ENCODE measurements at places on chromosomes 11 and 22.

- H3K27ac ChIP-seq, result peak overlapping the region; percentile 42
- no peaks in the 10 kb centered on the region for H3K27me3 ChIP-seq
- no peaks in the 10 kb centered on the region for H3K4me1 ChIP-seq
- no peaks in the 10 kb centered on the region for H3K36me3 ChIP-seq
- no peak overlapping the region for H3K4me3 ChIP-seq
- peak; percentile 37 for DNase-seq
Measured at GRCh38 chr11:26621132-26621531, 49.1 kb upstream of the MUC15 start.

GRCh38 chr11:134901542-134901941, 489.5 kb upstream of the B3GAT1 start:
- no peaks in the 10 kb centered on the region for H3K36me3 ChIP-seq
- no peak overlapping the region for H3K4me3 ChIP-seq
- no peak for DNase-seq
- H3K27ac ChIP-seq, result no peak overlapping the region
- H3K27me3 ChIP-seq, result peaks cover 21% of the 10 kb centered on the region

DNA sequence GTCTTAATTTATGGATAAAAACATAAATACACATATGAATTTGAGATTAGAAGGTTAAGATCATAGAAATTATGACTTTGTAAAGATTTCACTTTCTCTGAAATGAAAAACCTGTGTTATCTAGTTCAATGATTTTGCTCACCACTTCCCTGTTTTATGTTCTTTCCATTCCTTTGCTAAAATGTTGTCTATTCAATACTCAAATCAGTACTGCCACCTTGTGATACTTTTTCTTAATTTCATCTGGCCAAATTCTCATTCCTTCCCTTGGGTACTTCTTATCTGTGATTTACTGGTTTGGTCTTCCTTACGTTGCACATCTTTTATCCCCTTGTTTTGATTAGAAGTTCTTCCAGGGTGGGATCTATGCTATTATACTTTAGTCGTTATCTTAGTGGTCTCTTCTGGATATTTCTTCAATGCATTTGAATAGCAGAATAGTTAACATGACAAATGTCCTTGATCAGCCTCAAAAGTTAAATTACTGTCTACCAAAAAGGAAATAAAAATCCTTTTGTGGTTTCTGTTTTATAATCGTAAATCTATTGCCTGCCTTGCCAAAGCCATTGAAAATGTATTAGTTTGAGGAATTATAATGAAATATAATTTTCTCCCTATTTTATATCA, 197.0 kb downstream of the PGR start:
- H3K4me1 ChIP-seq, result peaks cover 25% of the 10 kb centered on the region
- H3K36me3 ChIP-seq, result no peaks in the 10 kb centered on the region
- no peak overlapping the region for H3K27ac ChIP-seq
- H3K27me3 ChIP-seq, result no peaks in the 10 kb centered on the region
- H3K4me3 ChIP-seq, result no peak overlapping the region

- H3K4me3 ChIP-seq, result no peak overlapping the region
- H3K27me3 ChIP-seq, result no peaks in the 10 kb centered on the region
- DNase-seq, result no peak
Measured at GRCh38 chr11:81744336-81745116, 989.1 kb downstream of the FAM181B start.

DNA sequence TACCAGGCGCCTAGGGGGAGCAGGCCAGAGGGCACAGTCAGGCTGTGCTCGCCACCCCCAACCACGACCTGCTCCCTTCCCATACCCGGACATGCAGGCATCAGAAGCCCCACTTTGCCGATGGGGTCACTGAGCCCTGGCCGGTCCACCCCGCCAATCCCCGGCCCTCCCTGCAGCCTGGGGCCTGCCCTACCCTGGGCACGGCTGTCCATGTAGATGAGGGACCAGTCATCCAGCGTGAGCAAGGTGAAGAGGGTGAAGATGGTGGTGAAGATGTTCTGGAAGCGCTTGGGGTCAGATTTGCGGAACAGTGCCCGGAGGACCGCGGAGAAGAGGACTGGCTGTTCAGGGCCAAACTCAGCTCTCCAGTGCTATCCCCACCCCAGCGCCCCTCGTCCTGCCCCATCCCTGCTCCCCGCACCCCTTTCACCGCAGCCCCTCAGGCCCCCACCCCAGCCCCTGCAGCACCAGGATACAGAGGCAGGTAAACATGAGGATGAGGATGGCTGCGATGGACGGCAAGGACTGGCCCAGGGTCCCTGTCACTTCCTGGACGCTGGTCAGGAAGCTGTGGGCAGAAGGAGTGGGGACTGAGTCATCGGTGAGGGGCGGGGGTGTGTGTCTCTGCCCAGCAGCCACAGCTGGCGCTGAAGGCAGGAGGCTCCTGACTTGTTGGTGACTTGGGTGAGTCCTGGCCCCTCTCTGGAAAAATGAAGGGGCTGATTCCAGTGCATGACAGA, 5.5 kb downstream of the CATSPER1 start:
- peak; percentile 93 for DNase-seq
- peaks cover 29% of the 10 kb centered on the region for H3K4me1 ChIP-seq
- no peaks in the 10 kb centered on the region for H3K27me3 ChIP-seq
- H3K27ac ChIP-seq, result no peak overlapping the region
- H3K4me3 ChIP-seq, result no peak overlapping the region

- no peaks in the 10 kb centered on the region for H3K4me1 ChIP-seq
- no peak overlapping the region for H3K4me3 ChIP-seq
- H3K27ac ChIP-seq, result no peak overlapping the region
- H3K36me3 ChIP-seq, result no peaks in the 10 kb centered on the region
- no peak for DNase-seq
Measured at GRCh38 chr22:43859621-43860020, 2.7 kb downstream of the SULT4A1 start.
